GOT3 (cell line): ENCODE measurements at places on chromosomes 16 and 17.

DNA sequence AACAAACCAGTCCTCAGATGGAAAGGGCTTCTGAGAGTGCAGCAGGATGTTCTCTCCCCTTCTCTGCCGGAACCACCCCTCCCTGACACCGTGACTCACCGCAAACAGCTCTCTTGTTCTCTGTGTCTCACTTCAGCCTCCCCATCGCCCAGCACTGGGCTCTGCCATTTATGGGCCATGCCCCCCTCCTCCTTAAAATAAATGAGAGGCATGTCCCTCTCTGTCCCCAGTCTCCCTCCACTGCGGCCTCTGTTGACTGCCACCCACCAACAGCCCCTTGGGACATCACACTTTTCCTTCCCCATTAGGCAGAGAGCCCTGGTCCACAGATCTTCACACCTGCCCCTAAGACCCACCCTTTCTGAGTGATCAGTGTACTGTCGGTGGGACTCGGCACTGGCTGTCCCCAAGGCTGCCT lies 6.3 kb downstream of the CCDC102A start:
- no peak for DNase-seq

GRCh38 chr17:65797809-65798208 lies 236.4 kb upstream of the AXIN2 start:
- no peak for DNase-seq

GRCh38 chr16:49462362-49462988 lies 88.9 kb downstream of the C16orf78 start:
- no peak for DNase-seq

DNA sequence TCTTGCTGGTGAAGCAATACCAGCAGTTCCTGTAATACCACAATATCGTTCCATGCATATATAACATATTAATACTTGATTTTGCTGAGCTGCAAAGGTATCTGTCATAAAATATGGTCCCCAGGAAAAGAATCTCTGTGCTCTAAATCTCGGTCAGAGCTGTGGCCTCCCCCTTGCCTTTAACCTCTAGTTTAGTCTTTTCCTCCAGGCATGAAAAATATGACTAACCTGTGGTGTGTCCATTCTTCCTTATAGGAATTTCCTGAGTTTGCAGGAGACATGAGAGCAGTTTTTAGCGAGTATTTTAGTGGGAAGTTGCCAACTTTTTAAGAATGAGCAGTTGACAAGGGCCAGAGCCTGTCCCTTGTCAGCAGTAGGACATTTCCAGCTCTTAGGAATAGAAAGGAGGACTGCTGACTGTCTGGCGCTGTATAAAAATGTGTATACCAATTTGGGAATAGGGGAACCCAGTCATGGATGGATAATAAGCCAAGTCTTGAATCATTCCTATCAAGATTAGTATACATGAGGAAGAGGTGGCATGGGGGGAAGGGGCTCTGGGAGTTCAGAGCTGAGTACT lies 8.7 kb downstream of the ATXN1L start:
- no peak for DNase-seq

DNA sequence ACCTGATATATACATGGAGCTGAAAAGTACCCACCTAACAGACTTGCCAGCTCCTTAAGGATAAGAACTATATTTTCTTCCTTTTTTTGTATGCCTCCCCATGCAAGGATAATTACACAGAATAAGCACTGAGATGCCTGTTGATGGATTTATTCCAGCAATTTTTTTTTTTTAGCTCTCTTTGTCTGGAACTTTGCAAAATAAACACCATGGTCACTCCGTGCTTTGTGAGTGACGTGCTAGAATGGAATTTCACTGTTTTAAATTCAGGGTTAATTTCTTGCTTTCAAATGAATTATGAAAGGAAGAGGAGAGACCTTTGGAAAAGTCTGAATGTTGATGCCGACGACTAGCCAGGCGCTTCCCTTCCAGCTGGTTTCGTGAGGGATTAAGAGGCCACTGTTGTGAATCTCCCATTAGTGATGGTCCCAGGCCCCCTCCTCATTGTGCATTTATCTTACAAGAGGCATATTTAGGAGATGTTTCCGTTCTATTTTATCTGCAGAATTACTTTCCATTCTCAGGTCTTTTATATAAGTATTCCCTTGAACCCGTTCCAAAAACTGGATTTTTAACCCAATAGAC lies 529.1 kb downstream of the WWOX start:
- DNase-seq, result no peak

DNA sequence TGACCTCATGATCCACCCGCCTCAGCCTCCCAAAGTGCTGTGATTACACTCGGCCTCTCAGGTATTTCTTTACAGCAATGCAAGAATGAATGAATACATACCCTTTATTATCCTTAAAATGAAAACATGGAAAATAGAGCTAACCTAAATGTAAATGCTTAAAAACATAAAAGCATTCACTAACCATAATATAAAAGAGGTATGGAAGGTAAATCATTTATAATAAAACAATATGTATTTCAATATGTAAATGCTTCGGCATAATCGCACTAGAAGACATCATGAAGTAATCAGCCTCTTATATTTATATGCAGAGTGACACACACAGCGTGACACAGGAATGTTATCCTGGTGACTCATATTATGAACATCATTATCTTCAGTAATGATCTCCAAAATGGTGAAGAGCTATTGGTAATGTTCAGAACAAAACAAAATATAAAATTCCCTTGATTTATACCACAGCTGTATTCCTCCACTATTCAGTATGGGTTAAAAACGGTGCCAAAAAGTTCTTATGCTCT lies 53.9 kb downstream of the AIPL1 start:
- no peak for DNase-seq

GRCh38 chr16:84502075-84502474 lies 2.4 kb downstream of the MEAK7 start:
- DNase-seq, result no peak

GRCh38 chr17:77287432-77288068 lies 146.8 kb downstream of the SEC14L1 start:
- DNase-seq, result peak; percentile 24
